CD4-positive, alpha-beta T cell treated with Interferon alpha-2 for 1 hour (primary cell): ENCODE measurements at places on chromosomes 4 and X.

- no peak for DNase-seq
Measured at GRCh38 chrX:45748369-45748774, 547.7 kb upstream of the DIPK2B start.

DNA sequence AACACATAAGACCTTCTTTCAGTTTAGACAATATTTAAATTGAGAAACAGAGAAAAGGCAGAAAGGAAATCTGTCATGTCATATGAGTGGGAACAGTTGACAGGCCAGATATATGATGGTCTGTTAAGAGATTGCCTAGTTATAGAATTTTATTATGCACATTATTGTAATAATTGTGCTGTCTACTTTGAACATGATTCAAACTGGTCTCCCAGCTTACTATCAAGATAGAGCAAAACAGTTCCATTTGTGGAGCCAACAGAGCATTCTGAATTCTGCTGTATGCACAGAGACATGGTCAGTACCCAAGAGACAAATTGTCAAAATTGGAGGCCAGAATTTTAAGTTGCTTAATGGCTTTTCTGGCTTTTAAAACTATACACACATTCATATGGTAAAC, 139.4 kb downstream of the FBXO8 start:
- no peak for DNase-seq

DNA sequence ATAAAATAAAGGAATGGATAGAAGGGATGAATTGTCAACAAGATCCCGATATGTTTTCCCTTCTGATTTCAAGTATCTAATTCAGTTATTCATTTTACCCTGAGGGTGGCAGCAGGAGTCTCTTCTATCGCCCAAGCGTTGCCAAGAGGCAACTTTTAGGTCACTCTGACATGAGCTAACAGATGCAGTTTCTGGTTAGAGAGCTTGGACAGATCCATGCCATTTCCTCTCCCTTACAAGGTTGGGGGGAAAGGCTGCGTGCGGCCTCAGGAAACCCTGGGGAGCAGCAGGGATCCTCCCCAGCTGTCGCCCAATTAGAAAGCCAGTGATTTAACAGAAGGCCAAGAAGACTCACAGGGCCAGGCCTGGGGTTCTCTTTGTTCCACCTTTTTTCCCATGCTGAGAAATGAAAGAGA, 35.3 kb upstream of the WAS start:
- peak; percentile 53 for DNase-seq

DNA sequence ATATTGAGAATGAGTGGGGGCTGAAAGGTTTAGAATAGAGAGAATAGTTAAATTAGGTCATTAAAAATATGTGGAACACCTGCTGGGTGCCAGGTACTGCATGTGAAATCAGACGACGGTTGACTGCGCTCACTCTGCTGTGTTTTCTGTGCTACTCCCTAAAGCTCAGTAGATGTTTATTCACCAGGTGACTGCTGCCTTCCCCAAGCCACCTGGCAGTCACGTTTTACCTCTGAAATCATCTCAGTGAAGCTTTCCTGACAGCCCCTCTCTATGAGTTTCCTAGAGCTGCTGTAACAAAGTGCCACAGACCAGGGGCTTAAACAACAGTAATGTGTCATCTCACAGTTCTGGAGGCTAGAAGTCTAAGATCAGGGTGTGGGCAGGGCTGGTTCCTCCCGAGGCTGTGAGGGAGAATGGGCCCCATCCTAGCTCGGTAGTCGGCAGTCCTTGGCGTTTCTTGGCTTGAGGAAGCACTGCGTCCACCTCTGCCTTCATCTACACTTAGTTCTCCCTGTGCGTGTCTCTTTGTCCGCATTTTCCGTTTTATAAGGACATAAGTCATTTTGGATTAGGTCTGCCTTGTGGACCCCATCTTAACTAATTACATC, 25.3 kb downstream of the ADD1 start:
- DNase-seq: no peak

GRCh38 chr4:174284487-174284886, 776 bp downstream of the CEP44 start:
- no peak for DNase-seq

GRCh38 chr4:142376204-142376603, 469.9 kb downstream of the INPP4B start:
- no peak for DNase-seq

GRCh38 chrX:24426340-24426913, 38.7 kb upstream of the PDK3 start:
- DNase-seq: no peak
